NCI-H187 (cell line): ENCODE measurements at places on chromosomes 13 and 19.

DNA sequence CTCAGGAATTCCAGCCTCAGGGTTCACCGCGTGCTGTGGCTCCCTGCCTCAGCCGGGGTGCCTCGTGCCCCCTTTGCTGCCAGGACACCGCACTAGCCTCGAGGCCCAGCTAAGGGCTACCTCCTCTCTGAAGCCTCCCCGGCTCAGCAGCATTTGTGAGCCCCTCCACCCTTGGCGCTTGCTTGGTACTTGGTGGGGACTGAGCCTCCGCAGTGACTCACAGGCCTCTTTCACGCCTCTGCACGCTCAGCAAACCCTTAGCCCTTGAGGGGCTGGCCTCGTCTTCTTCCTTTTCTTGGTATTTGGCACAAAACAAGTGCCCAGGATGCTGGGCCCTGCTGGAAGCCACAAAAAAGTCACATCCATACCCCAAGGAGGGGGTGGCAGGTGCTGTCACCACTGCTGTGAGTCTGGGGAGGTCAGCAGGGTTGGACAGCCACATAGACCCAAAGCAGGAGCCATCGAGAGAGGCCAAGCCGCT is 85.4 kb upstream of the TM9SF2 start:
- no peak for DNase-seq

- DNase-seq = no peak
Measured at GRCh38 chr13:37753776-37754175, 115.8 kb downstream of the TRPC4 start.

DNA sequence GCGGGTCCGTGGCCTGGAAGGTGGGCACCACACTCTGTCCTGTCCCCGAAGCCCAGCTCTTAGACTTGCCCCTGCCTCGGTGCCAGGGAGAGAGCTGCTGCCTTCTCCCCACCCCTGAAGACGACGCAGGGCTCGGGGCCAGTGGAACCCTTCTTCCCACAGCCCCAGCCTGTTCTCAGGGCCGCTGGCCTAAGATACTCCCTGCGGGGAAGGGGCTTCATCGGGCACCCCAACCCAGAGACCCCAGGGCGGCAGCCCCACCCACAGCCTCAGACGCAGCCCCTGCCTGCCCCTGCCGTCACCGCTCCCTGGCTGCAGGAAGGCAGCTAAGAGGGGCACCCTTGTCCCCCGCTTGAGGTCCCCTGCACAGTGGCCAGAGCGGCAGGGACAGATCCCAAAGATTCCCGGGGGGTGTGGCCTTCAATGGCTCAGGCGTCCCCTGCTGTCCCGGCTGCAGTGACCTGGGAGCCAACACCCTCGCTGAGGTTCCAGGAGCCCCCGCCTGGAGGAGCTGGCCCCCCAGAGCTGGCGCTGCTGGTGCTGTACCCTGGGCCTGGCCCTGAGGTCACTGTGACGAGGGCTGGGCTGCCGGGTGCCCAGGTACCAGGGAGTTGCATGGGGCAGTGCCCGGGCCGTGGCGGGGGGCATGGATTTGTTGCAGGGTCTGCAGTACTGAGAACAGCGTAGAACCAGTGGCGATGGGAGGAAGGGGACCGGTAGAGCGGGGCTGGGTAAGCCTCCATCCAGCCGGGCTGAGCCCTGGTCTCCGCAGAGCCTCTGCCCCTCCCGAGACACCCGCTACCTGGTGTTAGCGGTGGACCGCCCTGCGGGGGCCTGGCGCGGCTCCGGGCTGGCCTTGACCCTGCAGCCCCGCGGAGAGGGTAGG is 1.0 kb downstream of the AMH start:
- DNase-seq = no peak

GRCh38 chr19:45306518-45307027 is 16.1 kb downstream of the CKM start:
- no peak for DNase-seq

DNA sequence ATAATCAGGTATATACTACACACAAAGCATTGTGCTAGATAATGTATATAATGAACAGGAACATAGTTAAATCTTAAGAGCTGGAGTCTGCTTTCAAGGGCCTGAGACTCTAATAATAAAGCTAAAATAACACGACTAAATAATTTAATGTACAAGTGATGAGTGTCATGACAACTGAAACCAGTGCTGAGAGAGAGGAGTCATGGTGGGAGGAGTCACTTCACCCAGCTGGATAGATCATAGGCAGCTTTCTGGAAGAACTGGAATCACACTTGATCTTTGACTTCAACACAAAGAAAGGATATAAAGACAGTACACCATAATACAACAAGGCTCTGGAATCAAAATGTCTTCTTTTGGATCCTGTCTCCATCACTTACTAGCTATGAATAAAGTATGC is 7.1 kb downstream of the RBM26 start:
- no peak for DNase-seq

- no peak for DNase-seq
Measured at GRCh38 chr19:15320116-15320515, 12.2 kb downstream of the BRD4 start.

GRCh38 chr19:37078717-37079032 is 442 bp downstream of the ZNF420 start:
- DNase-seq = no peak

GRCh38 chr13:77514336-77514726 is 21.2 kb upstream of the SCEL start:
- DNase-seq = no peak

DNA sequence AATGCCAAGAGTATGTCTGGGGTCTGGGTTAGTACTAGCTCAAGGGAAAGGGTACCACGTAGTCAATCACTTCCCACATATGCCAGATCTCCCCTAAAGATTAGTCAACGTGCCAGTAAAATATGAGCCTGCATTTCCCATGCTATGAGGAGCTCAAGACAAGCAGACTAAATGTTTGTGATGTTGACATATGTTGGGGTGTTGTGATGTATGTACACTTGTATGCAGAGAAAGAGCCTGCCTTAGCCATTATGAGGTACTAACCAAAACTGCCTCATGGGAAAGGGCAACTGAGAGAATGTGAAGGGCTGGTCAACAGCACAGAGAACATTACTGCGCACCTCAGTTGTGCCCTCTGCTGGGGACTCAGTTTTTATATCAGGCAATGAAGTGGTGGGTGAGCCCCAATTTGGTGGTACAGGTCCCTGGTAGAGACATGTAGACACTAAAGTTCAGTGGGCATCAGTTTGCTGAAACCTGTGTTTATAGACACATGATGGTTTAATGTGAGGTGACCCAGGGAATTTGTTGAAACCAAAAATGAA is 287.0 kb downstream of the DCT start:
- no peak for DNase-seq

GRCh38 chr13:102589301-102589822 is 7.4 kb upstream of the TPP2 start:
- DNase-seq = no peak

DNA sequence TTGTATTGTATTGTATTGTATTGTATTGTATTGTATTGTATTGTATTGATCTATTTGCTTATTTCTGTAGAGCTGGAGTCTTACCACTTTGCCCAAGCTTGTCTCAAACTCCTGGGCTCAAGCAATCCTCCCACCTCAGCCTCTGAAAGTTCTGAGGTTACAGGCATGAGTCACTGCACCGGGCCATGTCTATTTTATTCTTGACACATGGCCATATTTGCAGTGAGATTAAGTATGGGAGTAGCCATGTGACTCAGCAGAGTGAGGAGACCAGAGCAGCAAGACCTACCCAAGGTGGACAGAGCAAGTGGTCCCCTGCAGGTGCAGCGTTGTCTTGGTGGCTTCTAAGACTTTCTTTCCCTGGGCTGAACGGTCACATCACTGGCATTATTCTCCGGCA is 49.1 kb upstream of the UBAC2 start:
- no peak for DNase-seq

DNA sequence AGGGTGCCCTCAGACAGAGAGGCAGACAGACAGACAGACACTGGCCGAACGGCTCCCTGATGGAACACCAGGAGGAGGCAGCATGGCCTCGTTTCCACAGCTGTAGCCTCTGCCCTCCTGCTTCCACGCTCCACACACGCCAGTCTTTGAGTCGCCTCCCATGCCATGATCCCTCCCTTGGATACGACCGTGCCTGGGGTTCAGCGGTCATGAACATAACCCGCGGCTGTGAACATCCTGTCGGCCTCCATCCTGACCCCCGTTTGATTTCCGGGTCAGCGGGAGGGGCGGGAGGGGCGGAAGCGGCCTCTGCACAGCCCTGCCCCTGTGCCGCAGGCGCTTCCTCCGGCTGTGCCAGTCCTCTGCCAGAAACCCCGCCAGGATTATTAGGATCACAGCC is 23.4 kb downstream of the GP6 start:
- no peak for DNase-seq

DNA sequence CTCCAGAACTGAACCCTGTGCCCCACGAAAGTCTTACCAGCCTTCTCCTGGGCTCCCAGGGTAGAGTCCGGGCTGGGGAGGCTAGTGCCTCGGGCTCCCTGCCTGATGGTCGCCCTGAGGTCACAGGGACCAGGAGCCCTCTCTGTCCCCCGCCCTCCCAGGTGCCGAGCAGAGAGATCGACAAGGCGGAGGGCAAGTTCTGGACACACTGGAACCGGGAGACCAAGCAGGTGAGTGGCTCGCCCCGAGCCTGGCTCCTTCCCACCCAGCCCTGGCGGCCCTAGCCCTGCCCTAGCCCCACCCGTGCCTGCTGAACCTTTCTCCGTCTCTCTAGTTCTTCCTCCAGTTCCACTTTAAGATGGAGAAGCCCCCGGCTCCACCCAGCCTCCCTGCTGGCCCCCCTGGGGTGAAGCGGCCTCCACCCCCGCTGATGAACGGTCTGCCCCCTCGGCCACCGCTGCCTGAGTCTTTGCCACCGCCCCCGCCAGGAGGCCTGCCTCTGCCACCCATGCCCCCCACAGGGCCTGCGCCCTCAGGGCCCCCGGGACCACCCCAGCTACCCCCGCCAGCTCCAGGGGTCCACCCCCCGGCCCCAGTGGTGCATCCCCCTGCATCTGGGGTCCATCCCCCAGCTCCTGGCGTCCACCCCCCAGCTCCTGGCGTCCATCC is 1.6 kb upstream of the AMH start:
- no peak for DNase-seq

DNA sequence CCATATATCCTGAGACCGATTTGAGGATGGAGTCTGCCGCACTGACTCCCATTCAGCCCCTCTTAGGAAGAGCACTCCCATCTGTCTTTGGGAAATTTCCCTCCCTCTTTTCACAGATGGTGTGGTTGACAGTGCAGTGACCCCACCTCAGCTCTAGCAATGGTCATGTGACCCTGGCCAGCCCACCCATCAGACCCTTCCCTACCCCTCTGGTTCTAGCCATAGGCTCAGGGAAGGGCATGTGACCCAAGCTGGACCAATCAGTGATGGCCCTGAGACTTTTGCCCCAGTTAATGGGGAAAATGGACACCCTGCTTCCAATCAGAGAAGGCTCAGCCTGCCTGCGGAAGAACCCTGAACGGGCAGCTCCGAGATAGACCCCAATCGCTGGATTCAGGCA is 26.3 kb downstream of the IL12RB1 start:
- DNase-seq = no peak

GRCh38 chr13:23980160-23980551 is 82.9 kb upstream of the C1QTNF9B start:
- DNase-seq = peak; percentile 33

- DNase-seq = no peak
Measured at GRCh38 chr13:34335014-34336007, 517.4 kb downstream of the RFC3 start.

DNA sequence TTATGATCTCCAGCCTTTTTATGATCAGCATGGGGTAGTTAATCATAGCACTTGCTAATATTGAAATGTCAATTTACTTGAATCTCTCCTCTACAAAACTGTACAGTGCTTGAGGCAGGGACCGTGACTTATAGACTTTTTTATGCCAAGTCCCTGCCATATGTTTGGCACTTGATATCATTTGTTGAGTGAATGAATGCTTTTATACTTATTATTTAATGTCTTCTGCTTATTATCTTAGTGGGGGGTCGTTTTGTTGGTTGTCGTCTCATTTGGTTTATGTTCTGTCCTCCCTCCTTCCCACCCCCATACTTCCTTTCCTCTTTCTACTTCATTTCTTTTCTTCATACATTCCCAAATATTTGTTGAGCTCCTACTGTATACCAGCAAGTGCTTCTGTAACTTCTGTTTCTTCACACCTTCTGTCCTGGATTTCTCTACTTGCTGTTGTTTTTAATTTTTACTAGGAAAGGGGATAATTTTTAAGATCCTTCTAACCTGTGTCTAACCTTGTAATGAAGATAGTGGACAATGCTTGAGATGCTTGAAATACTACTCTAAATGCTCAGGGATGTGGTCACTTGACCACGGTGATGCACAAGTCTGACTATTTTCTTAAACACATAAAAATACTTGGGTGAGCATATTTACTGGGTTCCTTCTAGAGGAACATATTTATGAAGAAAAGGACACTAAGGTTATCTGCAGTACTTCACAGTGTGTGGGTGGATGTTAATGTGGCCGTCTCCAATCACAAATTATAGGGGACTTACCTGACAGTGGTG is 223.8 kb downstream of the TDRD3 start:
- no peak for DNase-seq

DNA sequence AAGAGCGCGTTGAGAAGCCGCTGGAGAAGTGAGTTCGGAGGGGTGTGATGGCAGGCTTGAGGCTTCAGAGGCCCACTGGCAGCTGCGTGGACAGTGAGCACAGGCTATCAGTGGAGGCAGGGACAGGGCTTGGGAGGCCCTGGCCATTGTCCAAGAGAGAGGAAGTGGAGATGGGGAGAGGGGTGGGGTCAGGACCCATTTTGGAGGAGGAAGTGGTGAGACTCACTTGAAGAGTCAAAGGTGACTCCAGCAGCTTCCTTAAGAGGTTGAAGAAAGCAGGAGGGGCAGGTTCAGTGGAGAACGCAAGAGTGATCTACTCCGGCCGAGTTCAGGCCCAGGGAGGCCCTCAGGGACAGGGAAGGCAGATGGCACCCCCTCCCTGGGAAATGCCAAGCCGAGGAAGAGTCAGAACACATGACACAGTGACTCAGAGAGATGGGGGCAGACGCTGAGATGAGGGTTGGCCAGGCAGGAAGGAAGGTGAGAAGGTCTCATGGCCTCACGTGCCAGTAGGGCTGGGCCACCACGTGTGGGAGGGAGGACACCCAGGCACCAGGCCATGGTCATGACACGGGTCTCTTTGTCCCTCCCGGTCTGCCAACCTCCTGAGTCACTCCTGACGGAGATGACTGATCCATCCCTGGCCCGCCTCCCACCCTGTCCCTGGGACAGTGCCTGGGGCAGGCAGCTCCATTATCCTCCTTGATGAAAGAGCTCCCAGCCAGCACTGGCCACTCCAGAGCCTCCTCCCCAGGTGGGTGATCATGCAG is 10.1 kb upstream of the CD22 start:
- no peak for DNase-seq

DNA sequence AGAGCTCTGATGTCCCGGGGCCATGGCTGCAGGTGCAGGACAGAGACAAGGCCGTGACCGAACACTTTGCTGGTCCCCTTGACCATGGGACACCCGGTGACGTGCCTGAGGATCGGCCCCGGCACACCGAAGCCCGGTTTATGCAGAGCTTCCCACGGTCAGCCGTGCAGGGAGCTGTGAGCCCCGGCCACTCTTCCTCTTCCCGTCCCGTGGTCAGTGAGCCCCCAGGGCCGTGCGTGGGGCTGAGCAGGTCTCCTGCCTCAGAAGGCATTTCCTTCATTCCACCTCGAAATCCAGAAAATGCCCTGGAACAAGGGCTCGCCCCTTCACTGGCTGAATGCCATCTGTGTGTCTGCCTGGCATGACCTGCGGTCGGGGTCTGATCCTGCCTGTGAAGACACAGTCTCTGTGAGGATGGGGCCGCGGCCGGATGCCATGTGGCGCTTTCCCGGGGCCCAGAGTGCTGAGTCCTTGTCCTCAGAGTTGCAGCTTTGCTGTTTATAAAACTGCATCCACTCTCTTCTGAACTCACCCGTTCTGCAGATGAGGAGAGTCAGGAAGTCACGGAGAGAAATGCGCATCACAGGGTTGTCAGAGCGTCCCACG is 16.9 kb downstream of the MCF2L start:
- DNase-seq = no peak
